ENCODE measurements at places on chromosomes 6 and 20.

DNA sequence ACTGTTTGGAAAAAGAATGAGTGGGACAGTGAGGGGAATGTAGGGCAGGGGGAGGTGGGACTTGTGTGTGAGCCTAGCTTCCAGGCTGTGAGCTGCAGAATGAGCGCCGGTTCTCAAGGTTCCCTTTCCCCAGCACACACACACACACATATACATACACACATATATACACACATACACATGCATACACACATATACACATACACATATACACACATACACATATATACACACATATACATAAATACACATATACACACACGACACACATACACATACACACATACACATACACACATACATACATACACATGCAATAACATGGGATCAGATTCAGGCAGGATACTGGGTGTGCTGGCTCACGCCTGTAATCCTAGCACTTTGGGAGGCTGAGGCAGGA is 66.5 kb downstream of the CNBD2 start:
- DNase-seq = no peak

- DNase-seq = no peak
Observed at GRCh38 chr6:134402372-134402984, 84.6 kb upstream of the SGK1 start.

GRCh38 chr6:52285177-52286068 is 881 bp upstream of the MCM3 start:
- DNase-seq = no peak

GRCh38 chr6:34273242-34273805 is 24.5 kb upstream of the SMIM29 start:
- no peak for DNase-seq

DNA sequence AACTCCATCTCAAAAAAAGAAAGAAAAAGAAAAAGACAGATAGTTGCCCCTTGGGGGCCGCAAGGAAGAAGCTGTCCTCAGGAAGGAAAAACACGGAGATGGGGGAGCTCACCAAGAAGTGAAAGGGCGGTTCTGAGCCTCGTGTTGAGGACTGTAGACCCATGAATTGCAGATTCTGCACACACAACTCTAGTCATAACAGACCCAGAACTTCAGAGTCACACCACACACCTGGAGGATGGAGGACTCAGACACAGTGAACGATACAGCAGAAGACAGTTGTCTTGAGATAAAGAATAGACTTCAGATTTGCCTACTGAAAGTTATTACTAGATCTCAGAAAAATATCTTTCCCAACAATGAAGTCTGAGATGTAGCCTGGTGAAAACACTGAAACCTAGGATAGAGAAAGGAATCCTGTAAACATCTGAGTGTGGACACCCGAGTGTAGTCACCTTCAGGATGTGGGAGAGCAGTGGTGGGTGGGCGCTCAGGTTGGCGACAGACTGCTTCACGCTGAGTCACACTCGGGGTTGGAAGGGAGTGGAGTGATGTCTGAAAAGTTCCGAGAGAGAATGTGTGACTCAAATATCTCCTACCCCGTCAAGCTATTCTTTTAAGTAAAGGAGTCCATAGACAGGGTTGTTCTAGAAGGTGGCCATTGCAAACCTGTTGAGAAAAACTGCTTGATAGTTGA is 88.1 kb downstream of the MAP3K4 start:
- DNase-seq = no peak
